ENCODE measurements at places on chromosomes 16 and 17. TPM values are rescaled to one million over a fixed set of nuclear protein-coding genes. Genes with fewer than 3 reads are reported as not detected.

DNA sequence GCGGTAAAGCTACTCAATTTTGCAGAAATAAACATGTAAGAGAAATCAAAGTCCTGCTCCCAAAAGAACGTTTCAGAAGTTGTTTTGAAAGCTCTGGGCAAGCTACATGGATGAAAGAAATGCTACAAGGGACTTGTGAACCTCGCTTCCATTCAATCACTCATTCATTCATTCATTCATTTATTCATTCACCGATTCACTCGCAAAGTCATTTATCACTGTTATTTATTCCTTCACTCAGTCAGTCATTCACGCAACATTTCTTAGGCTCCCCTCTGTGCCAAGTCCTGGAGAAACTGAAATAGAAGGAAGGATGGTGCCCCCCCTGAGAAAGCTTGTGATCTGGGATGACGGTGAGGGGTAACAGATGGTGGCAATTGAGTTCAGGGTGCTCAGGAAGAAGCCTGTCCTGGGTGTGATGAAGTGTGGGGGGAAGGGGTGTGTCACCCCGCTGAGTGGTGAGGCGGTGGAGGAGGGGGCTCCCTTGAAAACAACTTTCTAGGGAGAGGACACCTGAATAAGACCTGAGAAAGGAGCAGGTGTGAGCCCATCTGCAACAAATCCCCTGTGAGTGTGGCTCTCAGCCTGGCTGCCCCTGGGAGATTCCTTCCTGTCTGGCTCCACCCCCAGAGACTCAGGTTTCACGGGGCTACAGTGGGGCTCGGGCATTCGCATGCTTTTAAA lies 36.3 kb upstream of the PRSS54 start:
- DNase-seq, result no peak

The HSD17B2 gene
- 11.8 TPM for polyA plus RNA-seq

GRCh38 chr17:17779015-17779611 lies 57.7 kb downstream of the SREBF1 start:
- no peak for DNase-seq

The DNASE1L2 gene
- polyA plus RNA-seq, result 1.4 TPM

- DNase-seq, result no peak
Measured at GRCh38 chr17:43547659-43548256, 1.6 kb upstream of the ETV4 start.

DNA sequence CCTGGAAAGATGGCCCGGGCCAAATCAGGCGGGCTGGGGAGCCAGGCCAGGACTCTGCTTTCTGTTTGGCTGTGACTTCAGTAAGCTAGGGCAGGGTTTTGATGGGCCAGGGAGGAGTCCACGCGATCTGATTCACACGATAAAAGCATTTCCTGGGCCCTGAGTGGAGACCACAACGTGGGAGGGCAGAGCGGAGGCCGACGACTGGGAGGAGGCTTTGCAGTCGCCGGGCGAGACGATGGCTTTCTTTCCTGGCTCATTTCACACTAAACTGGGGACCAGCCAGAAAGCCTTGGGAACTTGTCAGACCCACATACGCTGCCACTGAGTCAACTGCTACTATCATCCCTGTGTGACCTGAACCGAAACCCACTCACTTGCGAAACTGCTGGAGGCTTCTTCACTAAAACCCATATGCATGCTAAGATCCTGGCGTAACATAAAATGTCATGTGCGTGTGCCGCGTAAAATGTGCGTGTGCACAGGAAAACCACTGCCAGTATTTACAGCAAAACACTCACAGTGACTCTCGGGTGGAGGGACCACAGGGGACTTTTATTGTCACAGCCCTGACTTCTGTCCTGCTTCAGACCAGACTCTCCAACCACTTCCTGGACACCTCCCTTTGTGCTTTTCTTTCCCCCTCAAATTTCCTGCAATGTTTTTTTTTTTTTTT lies 14.2 kb upstream of the RHBDF2 start:
- no peak for DNase-seq

DNA sequence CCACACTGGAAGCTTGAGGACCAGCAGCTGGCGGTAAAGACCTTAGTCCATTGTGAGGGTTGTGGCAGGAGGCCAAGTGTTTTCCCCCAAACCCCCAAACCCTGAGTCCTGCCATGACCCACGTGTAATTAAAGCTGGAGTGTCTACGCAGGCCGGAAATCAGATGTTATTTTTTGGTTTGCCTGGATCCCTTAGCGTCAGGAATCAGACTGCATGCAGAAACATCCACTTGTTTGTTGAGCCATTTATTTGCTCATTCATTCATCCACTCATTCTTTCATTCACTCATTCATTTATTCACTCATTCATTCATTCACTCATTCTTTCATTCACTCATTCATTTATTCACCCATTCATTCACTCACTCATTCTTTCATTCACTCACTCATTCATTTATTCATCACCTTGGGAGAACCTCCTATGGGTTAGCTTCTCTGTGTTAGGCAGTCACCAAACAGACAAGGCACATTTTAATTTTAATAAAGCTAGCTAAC lies 313.1 kb downstream of the MAF start:
- no peak for DNase-seq

DNA sequence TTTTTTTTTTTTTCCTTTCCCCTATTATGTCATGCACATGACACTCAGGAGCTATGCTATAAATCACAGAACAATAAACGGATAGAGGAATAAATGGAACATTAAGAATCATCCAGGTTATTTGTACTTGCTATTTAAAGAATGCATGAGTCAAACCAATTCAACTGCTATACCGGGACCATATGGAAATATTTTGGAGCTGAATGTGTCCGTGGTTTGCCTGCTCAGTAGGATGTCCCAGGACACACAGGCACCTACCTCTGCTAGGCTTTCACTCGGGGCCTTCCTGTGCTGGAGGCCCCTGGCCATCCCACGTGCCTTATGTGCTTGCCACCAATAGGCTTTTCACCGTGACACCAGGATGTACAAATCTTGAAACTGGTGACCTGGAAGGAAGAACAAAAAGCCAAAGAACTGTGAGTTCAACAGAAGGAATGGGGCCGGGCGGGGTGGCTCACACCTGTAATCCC lies 15.3 kb upstream of the SEC14L1 start:
- DNase-seq, result no peak

DNA sequence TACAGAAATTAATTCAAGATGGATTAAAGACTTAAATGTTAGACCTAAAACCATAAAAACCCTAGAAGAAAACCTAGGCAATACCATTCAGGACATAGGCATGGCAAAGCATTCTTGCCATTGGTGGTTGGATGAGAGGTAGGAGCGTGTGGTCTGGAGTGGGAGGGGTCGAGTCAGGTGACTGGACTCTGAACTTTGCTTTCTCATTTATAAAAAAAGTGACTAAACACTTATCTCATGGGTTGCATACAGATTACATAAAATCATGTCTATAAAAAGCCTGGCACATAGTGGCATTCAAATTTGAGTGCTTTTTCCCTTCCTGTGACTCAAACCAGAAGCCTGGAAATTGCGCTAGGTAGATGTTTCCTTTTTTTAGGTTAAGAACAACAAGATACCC lies 159.7 kb upstream of the SHISA6 start:
- DNase-seq, result no peak

DNA sequence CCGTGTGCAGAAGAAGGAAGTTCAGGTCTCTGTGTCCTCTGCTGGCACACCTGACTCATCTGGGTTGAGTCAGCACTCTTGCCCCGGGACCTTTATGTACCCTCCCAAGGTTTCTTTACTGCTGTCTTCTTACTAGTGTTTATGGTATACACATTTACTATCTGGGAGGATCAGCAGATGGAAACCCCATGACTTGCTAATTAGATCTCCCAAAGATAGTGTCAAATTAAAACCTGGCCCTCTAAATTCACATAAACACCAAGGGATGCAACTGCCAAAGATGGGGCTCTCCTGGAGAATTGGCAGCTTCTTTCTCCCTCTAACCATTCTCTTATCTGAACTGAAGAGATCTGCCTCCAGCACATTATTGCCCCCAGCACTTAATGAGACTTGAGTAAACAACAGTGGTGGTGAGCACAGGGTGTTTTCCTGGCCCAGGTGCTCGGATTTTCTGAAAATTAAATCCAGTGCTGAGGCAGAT lies 718.1 kb upstream of the SOX9 start:
- no peak for DNase-seq

The B4GALNT2 gene
- 2.8 TPM for polyA plus RNA-seq

The OR2C1 gene
- polyA plus RNA-seq, result 0.59 TPM

DNA sequence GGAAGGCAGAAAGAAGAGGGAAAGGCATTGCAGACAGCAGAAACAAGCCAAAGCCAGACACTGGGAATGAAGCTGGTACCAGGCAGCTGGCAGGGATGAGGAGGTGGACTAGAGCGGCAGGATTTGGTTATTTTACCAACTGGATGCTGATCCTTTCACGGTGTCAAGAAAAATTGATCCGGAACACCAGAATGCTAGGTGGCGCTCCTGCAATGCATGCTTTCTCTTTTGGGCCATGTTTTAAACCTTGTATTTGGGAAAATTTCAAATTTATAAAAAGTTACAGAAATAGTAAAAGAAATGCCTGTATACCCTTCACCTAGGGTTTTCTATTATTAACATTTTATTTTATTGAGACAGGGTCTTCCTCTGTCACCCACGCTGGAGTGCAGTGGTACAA lies 224.7 kb downstream of the SOX9 start:
- no peak for DNase-seq

DNA sequence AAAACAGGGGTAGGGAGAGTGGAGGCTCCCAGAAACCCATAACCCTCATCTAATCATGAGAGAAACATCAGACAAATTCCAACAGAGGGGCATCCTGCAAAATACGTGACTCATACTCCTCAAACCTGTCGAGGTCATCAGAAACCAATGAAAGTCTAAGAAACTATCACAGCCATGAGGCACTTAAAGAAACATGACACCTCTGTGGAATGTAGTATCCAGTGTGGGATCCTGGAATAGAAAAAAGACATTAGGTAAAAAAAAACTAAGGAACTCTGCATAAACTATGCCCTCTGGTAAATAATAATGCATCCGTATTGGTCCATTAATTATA lies 16.4 kb downstream of the CDH5 start:
- no peak for DNase-seq
